LoVo (cell line): ENCODE measurements at places on chromosomes 5 and 9.

- no peak for DNase-seq
These were observed 84.0 kb downstream of the COL5A1 start for GRCh38 chr9:134725605-134725940.

- no peak for DNase-seq
These were observed 298.6 kb downstream of the PARP8 start for GRCh38 chr5:50964746-50965653.

- DNase-seq = no peak
These were observed 17.1 kb upstream of the NRARP start for GRCh38 chr9:137319011-137319738.

GRCh38 chr5:3024126-3024525 lies 272.6 kb upstream of the IRX2 start:
- DNase-seq = no peak

DNA sequence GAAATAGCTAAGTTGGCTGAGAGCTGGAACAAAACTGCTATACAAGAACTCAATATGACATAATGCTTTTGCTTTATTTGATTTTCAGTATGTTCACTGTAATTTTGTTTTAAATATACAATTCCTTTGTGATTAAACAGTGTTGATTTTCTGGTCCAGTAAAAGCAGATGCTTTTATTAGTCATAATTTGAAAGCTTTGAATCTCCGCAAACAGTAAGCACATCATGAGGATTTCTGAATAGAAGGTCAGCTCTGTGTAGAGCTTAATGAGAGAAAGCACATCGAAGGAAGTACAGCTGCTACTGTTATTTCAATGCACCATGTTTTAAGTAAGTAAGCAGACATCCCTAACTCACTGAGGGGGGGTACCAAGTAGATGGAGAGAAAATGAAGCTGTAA lies 701.3 kb upstream of the ACO1 start:
- no peak for DNase-seq

GRCh38 chr5:173018358-173018757 lies 34.8 kb downstream of the ATP6V0E1 start:
- no peak for DNase-seq

- DNase-seq = no peak
These were observed 512.6 kb downstream of the RAB3C start for GRCh38 chr5:59095480-59095879.

DNA sequence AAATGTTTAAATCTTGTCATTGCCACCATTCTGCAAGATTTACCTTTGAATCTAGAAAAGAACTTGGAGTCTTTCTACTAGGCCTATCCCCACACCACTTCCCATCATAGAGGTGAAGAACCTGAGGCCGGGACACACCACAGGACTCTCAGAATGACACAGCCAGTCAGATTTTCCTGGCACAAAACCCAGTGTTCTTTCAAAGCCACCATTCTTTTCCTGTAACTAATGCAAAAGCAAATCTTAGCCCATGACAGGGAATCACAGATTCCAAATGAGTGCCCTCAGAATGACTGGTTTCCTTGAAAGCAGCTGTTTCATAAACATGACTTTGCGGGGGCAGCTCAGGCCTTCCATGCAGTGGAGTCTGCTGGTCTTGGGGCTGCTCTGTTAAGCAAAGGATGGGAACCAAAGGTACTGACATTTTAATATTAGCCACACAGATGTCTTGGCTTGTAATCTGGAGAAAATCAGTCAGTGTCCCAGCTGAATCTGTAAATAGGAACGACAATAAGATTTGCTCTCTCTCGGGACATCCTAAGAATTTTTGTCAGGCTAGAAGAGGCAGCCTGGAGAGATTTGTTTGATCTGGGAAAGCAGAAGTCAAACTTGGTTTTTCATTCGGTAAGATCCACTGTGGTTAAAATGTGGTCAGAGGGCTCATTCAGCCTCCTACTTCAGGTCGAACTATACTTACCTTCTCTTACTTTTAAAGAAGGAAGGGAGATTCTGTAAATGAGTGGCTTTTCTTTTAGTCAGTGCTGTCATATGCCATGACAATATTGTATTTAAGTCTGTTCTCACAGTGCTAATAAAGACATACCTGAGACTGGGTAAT lies 115.1 kb downstream of the PALM2AKAP2 start:
- no peak for DNase-seq

GRCh38 chr5:62431735-62432620 lies 19.4 kb downstream of the IPO11 start:
- no peak for DNase-seq

GRCh38 chr5:54470128-54470527 lies 14.6 kb downstream of the HSPB3 start:
- DNase-seq = no peak

DNA sequence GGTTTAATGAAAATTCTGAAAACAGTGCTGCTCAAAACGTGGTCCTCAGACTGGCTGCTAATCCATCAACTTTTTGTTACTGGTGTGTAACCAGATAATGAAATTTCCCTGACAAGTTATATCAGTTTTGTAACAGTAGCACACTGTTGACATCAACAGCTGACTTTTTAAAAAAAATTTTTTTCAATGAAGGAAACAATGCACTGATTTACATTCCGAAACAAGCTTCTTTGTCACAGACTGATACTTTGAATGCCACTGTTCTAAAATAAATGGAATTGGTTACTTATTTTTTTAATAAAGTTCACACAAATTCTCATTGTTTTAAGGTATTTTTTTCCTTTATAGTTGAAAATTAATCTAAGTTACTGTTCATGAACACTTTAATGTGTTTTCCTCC lies 169.1 kb downstream of the NIPBL start:
- DNase-seq = no peak
